ENCODE measurements at places on chromosomes 1 and 21.

- DNase-seq, result peak; percentile 78
Measured at GRCh38 chr1:247390116-247390791, 25.7 kb upstream of the NLRP3 start.

DNA sequence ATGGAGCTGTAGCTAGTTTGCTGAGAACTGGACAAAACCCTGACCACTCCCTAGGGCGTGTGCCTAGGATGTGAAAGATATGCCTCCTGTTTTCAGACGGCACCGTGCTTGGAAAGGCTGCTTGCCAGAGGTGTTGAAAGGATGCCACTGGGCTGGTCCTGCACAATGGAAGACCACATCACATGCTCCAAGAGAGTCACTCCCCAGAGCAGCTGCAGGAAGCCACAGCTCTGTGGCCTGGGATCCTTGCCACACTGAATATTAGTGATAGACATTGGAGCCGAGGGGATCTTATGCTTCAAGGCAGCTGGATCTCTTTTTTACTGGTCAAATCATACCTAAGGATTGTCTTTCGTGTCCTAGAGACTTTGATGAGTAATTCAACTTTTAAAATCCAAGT lies 6.6 kb upstream of the APP start:
- DNase-seq, result no peak

DNA sequence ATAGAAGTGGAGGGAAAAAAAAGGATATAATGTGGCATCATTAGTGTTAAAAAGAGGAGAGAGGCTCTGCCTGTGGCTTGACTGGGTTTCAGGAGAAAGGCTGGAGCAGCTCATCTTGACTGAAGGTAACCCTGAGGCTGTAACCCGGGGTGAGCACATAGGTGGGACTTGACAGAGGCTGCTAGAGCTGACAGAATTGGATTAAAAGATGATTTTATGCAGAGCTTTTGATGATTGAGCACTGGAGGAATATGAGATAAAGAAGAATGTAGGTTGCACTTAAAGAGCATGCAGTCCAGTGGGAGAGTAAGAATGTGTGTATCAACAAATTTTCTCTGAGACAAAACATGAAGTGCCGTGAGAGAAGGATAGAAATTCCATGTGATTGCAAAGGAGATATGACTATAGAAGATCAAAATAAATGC lies 17.3 kb downstream of the LAMC1 start:
- no peak for DNase-seq

GRCh38 chr1:1777583-1777899 lies 729 bp downstream of the NADK start:
- no peak for DNase-seq

DNA sequence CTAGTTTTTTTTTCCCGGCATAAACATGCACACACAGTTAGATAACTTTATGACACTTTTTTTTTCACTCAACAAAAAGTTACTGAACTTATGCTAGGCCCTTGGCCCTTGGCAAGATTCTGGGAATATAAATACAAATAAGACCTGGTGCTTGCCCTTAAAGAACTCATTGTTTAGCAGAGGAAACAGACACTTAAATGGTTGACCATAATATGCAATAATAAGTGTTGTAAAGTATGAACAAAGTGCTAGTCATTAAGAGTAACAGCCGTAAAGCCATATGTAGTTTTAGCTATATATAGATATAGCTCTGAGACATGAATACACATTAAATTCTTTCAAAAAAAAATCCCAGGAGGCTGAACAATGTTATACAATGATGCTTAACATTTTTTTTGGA lies 198.3 kb downstream of the CYYR1 start:
- DNase-seq, result no peak

DNA sequence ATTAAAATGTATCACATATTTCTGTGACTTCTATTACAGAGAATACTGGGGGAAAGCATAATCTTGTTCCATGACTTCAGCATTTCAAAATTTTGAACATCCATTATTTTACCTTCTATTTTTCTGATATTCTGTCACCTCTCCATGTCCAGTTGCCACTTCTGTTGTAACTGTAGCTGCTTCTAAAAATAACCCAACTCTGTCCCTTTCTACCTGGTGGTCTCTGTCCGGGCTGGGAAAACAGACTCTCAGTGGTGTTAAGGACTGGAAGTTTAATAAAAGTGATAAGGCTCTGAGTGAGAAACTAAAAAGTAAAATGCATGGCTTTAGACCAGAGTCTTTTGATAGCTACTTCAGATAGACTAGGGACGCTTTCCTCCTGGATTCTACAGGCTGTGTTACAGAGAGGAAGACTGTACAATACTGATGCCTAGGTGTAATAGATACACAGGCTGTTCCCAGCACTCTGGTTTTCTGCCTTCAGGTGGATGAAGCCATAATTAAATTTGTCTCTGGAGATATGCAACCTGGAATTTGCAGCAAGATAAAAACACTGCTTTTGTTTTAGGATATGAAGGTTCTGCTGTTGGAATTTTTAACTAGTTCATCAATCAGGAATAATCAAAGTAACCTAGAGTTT lies 42.1 kb upstream of the SEC16B start:
- DNase-seq, result no peak

- DNase-seq, result no peak
Measured at GRCh38 chr1:233843525-233844204, 60.8 kb upstream of the SLC35F3 start.

DNA sequence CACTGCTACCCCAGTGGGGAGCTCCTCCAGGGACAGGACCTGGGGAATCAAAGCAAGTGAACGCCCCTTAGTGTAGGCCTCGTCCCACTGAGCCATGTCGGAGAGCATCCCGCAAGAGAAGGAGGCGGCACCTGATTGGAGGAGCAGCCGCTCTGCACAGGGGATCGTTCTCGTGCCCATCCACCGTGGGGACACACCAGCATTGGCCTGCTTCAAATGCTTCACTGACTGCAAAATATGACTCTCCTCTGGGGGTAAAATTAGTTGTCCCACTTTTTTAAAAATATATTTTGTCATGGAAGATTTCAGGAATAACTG lies 111.0 kb downstream of the PDE9A start:
- DNase-seq, result no peak

- DNase-seq, result no peak
Measured at GRCh38 chr1:110466646-110467280, 15.8 kb downstream of the PROK1 start.

DNA sequence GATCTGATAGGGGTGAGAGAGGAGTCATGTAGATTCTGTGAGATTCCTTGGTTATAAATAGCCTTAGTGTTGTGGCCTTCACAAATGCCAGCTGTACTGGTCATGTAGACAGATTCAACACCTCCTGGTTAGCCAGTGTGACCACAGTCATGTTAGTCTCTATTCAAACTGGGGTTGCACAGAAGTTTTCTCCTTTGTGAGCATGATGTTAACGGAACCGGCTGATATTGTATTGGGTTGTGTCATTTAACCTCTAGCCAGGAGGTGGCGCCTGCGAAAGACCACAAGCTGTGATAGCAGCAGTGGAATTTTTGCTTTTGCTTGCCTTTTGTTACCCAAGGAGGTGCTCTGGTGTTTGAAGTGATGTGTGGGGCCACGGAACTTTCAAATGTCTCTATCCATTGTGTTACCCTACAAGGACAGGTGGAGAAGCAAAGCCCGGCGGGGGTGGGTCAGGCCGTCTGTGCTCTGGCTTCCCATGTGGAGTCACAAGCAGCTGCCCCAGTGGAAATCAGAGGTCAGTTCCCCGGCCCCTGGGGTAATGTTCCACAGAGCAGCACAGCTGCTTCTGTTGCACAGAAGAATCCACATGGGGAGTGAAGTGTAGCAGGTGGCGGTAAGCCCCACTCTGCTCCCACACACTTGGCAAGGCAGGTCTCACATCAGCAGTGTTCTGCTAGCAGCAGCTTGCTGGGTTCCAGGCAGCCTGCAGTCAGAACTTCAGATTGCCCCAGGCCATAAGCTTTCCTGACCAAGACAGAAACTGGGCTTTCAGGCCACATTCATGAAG lies 112.6 kb downstream of the ADAMTS1 start:
- DNase-seq, result peak; percentile 5

DNA sequence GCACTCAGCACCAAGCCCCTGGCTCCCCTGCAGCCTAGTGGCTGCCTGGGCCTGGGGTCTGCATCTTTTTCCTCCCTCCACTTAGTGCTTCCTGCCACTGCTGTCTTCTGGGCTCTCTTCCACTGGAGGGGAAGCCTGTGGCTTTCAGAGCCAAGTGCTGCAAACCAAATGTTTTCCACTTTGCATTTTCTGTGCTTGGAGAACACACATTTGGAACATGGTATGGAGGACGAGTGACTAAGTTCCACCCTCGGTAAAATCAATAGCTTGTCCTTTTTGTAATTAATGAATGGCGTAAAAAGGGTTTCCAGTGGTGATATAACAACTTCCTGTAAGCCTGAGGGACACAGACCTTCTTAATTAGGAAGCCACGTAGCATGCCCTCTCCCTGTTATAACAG lies 10.1 kb upstream of the GPR153 start:
- DNase-seq, result no peak

DNA sequence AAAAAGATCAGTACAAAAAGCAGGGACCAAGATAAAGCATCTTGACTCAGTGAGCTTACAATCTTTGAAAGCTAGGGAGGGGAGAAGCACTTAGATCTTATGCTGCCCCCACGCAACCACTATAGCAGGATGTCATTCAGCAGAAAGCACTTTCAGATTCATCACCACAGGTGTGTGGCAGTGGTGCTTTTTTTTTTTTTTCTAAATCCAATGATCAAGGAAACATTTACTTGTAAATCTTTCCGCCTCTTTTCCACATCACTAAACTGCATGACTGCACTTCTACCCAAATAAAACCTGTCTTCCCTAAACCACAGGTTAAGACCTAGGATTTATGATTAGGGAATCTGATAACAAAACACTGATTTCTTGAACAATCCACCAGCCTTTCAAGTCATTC lies 154.8 kb downstream of the SLC45A1 start:
- DNase-seq, result peak; percentile 9

GRCh38 chr1:203549309-203549708 lies 55.4 kb downstream of the OPTC start:
- DNase-seq, result no peak
